ENCODE measurements at places on chromosomes 6 and 20. TPM values are rescaled to one million over a fixed set of nuclear protein-coding genes. Genes with fewer than 3 reads are reported as not detected.

GRCh38 chr6:124747349-124747748, 214.9 kb upstream of the RNF217 start:
- no peak for DNase-seq

- DNase-seq: peak; percentile 40
Measured at GRCh38 chr20:33561692-33562601, 72.1 kb downstream of the CBFA2T2 start.

- no peak for DNase-seq
Measured at GRCh38 chr20:59044295-59044694, 1.7 kb upstream of the PRELID3B start.

DNA sequence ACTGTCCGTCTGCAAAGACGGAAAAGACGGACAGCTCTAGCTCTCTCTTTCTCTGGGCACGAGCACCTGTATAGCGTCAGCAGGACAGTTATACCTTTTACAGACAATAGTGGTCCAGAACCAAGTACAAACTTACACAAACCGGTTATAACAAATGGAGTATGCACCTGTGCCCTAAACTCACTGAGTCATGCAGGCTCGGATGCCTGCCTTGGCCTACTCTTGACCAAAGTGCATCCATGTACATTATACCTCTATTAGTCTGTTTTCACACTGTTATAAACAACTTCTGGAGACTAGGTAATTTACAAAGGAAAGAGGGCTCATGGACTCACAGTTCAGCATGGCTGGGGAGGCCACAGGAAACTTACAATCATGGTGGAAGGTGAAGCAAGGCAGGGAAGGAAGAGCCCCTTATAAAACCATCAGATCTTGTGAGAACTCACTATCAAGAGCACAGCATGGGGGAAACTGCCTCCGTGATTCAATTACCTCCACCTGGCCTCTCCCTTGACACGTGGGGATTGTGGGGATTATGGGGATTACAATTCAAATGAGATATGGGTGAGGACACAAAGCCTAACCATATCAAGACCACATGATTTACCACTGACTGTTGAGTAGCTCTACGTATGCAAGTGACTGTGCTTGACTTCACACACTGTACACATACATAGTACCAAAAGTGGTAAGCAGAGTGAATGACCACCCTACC, 23.1 kb downstream of the MAN1A1 start:
- DNase-seq: no peak

GRCh38 chr6:85641522-85641896, 1.2 kb downstream of the SYNCRIP start:
- DNase-seq: no peak

DNA sequence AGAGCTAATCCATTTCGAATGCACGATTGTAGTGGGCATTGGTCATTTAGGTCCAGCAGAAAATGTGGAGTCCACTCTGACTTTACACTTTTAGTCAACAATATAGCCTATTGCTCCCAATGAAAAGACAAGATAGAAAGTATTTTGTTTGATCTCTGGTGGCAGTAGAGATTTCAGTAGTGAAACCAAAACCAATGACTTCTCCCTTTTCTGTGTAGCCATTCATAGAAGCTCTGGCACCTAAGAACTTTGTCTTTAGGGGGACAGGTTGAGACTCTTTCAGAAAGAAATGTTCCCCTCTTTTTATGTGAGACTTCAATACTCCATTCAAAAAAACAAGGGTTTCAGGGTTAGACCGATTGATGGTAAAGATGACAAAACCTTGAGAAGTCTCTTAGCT, 510.8 kb upstream of the POU3F2 start:
- DNase-seq: no peak

DNA sequence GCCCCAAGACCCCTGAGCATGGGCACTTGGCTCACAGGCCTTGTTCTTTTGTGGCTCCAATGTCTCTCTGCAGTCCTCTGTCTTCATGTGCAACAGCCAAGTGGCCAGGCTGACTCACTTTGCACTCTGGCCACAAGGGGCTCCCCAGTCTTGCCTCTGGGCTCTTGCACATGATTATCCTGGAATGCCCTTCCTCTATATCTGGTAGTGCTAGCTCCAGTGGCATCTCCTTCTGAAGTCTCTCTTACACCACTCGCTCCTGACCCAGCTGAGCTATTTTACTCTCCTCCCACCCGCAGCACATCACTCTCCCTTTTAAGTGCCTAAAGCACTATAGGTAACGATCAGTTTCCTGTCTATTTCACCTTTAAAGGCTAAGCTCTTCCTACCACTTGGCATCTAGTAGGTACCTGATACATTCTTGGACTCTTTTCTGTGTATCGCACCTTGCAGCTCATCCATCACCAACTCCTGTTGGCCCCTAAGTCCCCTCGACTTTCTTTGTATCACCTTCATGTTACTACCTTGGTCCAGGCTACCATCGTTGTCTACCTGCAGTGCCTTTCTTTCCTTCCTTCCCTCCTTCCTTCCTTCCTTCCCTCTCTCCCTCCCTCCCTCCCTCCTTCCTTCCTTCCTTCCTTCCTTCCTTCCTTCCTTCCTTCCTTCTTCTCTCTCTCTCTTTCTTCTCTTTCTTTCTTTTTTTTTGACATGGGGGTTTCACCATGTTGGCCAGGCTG, 211.9 kb upstream of the RNF24 start:
- DNase-seq: peak; percentile 80

DNA sequence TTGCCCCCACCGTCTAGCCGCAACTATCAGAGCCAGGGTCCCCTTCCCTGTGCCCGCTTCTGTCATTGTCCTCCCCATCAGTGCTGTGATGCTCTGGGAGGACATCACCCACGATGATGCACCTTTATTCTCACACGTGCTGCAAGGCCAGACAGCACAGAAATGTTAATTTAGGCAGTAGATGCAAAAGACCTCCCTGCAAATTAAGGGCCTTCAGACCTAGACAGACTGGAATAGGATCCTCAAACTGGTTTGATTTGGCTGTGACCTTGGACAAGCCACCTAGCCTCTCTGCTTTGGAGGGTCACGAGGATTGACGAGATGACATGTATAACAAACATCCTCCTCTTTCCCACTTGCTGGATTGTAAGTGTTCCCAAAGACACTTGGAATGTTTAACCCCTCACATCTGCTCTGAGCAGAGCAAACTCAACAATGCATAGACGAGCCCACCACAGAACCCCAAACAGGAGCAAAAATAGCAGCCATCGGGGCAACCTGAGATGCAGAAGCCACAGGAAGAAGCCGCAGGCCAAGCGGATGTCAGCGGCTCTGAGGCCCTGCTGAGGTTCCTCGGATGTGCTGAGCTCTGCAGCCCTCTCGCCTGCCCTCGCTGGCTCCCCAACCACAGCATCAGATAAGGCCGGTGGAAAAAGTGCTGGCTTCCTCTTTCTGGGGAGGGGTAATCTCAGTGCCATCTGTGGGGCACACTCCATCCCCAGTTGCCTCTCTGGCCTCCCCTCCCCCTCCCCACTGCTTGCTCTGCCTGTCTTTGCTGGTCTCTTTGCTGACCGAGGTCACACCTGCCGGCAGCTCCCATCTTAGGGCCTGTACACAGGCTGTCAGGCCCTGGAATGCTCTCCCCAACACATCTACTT, 35.3 kb downstream of the TOX2 start:
- DNase-seq: no peak

DNA sequence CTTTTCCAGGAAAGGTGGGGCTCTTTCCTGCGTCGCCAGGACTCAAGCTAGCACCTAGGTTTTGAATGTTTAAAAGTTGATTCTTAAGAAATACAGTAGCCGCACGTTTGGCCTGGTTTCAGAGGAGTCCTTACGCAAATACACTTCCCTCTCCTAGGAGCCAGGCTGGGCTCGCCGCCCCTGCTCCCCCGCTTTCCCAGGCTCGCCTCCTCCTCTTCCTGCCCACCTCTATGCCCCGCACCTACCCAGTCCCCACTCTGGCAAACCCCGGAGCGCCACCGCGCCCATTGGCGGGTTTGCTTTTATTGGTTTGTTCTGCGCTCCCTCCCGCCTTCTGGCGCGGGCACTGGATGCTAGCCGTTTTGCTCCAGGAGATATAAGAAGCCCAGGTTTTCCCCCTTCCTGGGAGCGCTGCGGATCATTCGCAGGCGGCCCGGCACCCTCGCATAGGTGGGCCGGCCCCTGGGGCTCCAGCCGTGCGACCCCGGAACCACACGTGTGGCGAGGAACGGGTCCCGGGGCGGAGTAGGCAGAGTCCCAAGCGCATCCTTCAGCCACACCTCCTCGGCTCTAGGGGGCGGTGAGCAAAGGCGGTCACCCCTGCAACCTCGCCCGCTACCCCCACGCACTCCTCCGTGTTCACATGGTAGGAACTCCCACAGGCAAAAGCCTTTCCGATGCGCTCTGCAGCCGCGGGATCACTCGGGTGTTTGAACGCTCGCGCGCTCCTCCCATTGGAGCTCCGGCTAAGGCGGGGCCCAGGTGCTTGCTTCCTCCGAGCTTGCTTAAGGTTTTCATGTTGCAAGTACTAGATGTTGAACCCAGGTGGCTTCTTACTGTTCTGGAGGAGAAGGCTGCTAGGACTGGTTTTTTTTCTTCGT, 119.0 kb downstream of the RTN4IP1 start:
- peak; percentile 64 for DNase-seq

- DNase-seq: peak; percentile 86
Measured at GRCh38 chr6:157873735-157874344, 50.8 kb downstream of the SNX9 start.

DNA sequence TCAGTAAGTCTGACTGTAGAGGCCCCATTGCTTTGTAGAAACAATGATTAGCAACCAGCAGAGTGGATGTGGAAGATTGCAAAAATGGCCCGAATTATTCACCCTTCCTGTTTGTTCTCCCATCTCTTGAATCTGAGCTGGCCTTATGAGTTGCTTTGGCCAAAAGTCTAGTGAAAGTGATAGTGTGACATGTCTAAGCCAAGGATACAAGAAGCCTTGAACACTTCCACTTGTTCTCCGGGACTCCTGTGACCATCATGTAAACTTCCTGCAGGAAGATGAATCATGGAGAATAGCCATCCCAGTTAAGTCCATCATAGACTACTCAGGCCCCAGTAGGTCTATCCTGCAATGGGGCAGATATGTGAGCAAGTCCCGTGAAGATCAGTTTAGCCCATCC, 252.0 kb upstream of the JAG1 start:
- no peak for DNase-seq

GRCh38 chr6:159819932-159820640, 20.0 kb downstream of the PNLDC1 start:
- peak; percentile 57 for DNase-seq

- DNase-seq: no peak
Measured at GRCh38 chr6:148973538-148974208, 226.8 kb downstream of the UST start.

- no peak for DNase-seq
Measured at GRCh38 chr20:47392015-47392720, 35.7 kb upstream of the ZMYND8 start.

- DNase-seq: no peak
Measured at GRCh38 chr20:32479012-32479411, 106.1 kb downstream of the NOL4L start.

GRCh38 chr20:14599613-14600012, 262.2 kb upstream of the FLRT3 start:
- DNase-seq: no peak

DNA sequence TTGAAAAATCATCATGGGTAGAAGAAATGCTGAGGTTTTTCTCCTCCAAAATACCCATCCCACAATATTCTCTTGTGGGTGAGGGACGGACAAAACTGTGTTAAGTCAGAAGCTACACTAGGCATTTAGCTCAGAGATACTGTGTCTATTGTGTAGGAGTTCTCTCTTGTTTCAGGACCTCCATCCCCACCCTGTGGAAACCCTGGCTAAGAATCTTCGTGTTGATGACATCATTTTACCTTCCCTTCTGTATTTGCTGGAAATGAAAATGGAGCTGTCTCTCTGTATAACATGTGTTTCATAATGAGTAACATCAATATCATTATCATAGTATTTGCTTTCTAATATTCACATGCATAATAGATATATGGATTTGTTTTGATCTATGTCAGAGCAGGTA, 1193.0 kb upstream of the CITED2 start:
- DNase-seq: no peak

DNA sequence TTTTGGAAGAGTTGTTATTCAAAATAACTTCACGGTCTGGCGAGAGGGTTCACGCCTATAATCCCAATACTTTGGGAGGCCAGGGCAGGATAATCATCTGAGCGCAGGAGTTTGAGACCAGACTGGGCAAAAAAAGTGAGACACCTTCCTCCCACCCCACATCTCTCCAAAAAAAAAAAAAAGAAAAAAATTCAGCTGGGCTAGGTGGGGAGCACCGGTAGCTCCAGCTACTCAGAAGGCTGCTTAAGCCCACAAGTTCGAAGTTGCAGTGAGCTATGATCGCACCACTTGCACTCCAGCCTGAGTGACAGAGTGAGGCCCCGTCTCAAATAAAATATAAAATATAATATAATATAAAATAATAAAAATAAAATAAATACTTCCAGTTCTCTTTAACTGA, 10.4 kb downstream of the OR2B2 start:
- no peak for DNase-seq

- no peak for DNase-seq
Measured at GRCh38 chr6:144543006-144543871, 258.1 kb downstream of the UTRN start.

DNA sequence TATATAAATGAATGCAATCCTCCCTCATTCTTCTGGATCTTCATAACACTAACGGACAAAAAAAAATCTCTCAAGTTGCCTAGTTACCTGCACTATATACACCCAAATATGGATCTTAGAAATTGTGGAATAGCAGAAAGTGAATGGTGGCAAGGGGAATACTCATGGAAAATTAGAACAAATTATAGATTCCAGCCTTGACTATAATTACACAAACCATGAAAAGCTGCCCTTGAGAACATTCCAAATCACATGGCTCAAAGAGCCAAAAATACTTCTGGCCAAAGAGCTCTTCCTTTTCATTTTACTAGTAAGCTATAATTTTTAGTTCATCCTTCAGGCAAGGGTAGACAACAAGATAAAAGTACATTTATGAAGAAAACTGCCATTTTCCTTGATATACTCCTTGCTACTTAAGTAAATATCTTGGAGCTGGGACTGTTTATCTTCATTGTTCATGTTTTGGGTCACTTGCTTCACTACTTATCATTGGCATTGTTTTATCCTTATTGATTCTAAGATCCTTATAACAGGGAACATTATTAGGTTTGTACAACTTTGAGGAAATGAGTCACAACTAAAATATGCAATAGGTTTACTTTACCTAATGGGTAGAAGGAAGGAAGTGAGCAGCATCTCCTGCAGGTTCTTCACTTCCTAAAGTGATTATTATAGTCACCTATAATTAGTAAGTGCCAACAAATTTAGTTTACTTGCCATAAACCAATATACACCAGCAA, 6.4 kb upstream of the MTRES1 start:
- no peak for DNase-seq

- no peak for DNase-seq
Measured at GRCh38 chr6:96017070-96017359, 1.2 kb downstream of the FUT9 start.

HLA-DOA gene
- 15.6 TPM for total RNA-seq

REV3L gene
- total RNA-seq: 8.8 TPM

ADGRB3 gene
- 0.22 TPM for total RNA-seq

LY6G5B gene
- total RNA-seq: 21.3 TPM

NOX3 gene
- total RNA-seq: not detected

ROS1 gene
- total RNA-seq: not detected

HCRTR2 gene
- not detected for total RNA-seq

PNPLA1 gene
- total RNA-seq: not detected

CST5 gene
- total RNA-seq: not detected

Measured in H9 (cell line).